CD4-positive, alpha-beta T cell treated with Interleukin-12 subunit alpha and Interleukin-12 subunit beta, for 1 hour (primary cell): ENCODE measurements at places on chromosomes 16 and 17.
A peak's percentile ranks its signal among the peaks of the same experiment; 100 is the strongest.

DNA sequence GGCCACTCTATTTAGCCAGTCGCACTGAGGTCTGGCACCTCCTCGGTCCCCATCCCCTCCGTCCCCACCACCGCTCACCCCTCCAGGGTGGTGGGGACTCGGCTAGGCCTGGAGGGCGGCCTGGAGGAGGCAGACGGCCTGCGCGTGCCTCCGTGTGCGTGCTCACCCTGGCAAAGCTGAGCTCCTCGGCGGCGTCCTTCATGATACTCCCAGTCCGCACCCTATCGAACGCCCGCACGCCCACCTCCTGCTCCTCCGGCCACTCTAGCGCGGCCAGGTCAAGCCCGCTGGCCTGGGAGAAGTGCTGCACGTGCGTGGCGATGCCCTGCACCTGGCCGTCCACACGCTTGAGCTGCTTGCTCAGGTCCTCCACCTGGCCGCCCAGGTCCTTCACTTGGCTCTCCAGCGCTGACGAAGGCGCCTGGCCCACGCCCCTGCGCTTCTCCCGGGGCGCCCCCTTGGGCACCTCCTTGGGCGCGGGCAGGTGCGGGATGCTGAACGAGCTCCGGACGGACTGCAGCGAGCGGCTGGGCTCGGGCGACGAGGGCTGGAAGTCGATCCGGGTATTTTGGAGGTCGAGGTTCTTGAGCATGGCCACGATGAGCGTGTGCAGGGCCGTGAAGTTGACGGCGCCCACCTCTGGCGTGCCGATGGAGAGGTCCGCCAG lies 644 bp downstream of the QRICH2 start:
- no peak for DNase-seq

GRCh38 chr17:59355702-59356325 lies 24.4 kb downstream of the YPEL2 start:
- no peak for DNase-seq

GRCh38 chr17:73841431-73842060 lies 197.3 kb upstream of the SDK2 start:
- peak; percentile 18 for DNase-seq

DNA sequence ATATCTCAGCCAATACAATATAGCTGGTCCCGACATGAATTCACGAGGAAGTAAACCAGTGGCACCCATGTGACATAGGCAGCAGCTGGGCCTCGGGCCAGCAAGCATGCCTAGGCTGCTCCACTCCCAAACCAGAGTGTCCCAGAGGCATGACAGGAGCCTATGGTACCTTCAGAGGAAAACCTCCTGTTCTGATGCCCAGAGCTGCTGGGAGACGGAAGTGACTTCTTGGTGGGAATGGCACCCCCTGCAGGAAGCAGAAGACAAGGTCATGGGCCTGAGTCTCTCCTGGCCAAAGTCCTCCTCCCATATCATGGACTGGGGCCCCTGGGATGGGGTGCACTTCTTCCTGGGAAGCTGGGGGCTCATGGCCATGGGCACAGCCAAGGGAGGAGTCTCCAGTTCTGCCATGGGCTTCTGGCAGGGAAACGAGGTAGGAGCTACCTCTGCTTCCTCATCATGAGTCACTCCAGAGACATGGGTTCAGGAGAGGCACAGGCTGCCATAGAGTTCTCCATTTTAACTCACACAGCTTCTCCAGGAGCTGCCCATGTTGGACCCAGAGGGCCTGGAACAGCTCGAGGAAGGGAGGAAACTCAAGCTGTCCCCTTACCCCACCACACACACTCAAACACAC lies 13.4 kb downstream of the FBF1 start:
- peak; percentile 9 for DNase-seq

GRCh38 chr17:58328195-58329034 lies at the start of gene TSPOAP1:
Gene TSPOAP1, minus strand, starts transcription at chr17:58328795. Its CDS starts 875 bp downstream, at chr17:58327920.
- DNase-seq, result peak; percentile 86
